ENCODE measurements at places on chromosomes 1 and 21.

GRCh38 chr1:44417351-44418021, 12.4 kb downstream of the RNF220 start:
- no peak for DNase-seq

DNA sequence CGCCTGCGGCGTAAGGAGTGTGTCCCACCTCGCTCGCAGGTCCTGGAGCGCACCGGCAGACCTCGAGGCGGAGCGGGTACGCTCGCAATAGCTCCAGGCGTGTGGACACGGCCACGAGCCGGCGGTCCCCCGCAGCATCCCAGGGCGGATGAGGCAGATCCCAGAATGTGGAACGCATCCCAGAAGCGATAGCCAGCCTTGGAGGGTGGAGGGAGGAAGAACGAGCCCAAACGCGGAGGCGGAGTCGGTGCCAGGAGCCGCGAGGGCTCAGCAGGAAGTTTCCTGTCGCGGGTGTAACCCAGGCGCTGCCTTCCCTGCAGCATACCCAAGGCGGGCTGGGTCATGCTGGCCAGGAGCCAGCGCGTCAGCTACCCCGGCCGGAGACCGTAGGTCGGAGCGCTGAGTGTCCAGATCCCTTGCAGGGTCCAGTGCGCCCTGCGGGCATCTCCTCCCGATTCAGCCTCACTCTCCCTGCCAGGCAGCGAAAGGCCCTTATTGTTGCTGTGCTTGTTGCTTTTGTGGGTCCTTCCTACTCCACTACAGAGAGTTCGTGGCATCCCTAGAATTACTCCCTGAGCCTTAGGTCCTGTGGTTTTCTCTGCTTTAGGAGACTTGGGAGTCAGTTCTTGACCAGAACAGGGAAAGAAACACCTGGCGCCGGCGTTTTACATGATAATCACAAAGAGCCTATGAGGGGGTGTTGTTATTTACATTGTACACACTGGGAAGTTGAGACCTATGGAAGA, 27.7 kb downstream of the STYXL2 start:
- DNase-seq: peak; percentile 20

GRCh38 chr1:61318319-61319125, 236.2 kb downstream of the NFIA start:
- DNase-seq: no peak

DNA sequence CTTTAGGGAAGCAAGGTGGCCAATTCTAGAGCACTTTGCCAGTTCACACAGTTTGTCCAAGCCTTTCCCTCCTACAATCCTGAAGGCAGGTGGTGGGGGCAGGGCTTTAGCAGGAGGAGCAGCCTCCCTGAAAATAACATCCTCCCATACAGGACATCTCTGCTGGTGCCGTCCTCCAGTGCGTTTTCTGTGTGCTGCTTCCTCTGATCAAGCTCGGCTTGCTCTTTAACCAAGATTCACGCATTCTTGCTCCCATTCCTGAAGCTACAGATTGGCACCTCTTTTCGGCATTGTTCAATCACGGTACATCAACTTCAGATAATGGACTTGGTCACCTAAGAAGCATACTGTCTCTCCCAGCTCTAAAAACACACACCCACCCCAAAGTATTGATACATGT, 7.5 kb upstream of the DPT start:
- DNase-seq: no peak

- peak; percentile 56 for DNase-seq
Observed at GRCh38 chr1:152440635-152441471, 26.8 kb upstream of the CRNN start.

DNA sequence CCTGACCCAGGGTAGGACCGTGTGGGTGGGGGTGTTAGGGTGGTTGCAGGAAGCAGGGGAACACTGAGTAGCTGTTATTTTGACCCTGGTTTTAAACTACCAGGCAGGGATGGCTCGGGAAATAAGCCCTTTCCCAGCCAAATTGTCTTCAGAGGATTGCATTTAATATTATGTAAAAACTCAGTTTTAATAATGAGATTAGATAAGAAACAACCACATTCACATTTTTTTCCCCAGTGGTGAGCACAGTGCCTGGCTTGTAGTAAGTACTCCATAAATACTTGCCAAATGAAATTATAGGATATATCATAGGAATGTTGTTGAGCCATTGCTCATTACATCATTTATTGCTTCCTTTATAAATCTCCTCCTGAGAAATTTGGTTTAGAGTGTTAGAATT, 3.1 kb upstream of the ACP6 start:
- DNase-seq: no peak
